ENCODE measurements at places on chromosomes 12 and 14. TPM values are rescaled to one million over a fixed set of nuclear protein-coding genes. Genes with fewer than 3 reads are reported as not detected.

Gene MRPS35
- total RNA-seq = 67.3 TPM

Gene TMEM179
- not detected for total RNA-seq

Gene KERA
- total RNA-seq = not detected

Gene TROAP
- 32.8 TPM for total RNA-seq

Gene PRR4
- total RNA-seq = 0.34 TPM

Gene MYO1H
- not detected for total RNA-seq

Gene RFX4
- not detected for total RNA-seq

Gene IL26
- total RNA-seq = not detected

DNA sequence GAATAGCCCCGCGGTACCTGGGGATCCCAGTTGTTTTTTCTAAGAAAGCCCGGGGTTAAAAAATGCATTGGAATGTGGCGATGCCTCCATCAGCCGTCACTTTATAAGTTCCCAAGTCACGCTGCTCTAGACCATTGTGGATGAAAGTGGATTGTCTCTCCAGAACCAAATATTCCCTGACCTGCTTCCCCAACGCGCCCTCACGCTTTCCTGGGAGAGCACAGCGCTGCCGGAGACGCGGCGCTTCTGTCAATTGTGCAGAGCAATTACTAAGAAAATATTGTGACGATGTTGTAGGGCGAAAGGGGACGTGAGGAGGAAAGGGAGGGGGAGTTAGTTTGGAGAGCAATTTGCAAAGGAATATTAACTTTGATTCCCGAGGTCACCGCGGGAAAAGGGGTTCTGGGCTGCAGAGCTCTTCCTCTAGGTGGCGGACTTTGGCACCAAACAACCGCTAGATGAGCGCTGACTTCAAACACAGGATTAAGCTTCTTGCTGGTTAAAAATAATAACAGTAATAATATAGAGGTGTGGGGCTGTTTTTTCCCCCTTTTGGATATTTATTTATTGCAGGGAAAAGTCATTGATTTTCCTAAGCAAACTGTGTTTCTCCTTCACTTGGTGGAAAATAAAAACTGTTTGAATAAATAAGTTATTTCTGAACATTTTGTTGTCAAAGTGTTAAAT, 9.6 kb upstream of the FOXG1 start:
- peak; percentile 43 for DNase-seq

GRCh38 chr14:96235426-96235825, 20.6 kb upstream of the BDKRB1 start:
- no peak for DNase-seq

DNA sequence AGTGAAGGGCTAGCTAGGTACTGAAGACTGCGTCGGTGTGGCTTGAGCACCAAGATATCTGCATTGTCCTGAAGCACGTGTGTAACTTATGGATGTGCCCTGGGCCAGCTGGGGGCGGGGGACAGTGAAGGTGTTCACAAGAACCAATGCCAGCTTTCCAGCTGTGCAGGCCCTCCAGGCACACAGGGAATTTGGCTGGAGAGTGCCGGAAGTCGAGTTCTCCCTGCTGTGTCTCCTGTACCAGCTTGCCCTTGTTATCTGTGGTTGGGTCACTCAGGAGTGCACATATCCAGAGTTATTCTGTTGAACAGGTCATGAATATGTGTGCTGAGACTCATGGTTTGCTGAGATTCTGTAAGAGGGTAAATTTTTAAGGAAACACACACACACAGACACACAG, 75.9 kb upstream of the CRY1 start:
- DNase-seq = no peak

GRCh38 chr12:903055-903454, 46.4 kb downstream of the RAD52 start:
- DNase-seq = no peak

- peak; percentile 76 for DNase-seq
Observed at GRCh38 chr12:54360717-54361456, 3.4 kb downstream of the GPR84 start.

GRCh38 chr12:67742461-67742860, 93.9 kb downstream of the DYRK2 start:
- DNase-seq = no peak

DNA sequence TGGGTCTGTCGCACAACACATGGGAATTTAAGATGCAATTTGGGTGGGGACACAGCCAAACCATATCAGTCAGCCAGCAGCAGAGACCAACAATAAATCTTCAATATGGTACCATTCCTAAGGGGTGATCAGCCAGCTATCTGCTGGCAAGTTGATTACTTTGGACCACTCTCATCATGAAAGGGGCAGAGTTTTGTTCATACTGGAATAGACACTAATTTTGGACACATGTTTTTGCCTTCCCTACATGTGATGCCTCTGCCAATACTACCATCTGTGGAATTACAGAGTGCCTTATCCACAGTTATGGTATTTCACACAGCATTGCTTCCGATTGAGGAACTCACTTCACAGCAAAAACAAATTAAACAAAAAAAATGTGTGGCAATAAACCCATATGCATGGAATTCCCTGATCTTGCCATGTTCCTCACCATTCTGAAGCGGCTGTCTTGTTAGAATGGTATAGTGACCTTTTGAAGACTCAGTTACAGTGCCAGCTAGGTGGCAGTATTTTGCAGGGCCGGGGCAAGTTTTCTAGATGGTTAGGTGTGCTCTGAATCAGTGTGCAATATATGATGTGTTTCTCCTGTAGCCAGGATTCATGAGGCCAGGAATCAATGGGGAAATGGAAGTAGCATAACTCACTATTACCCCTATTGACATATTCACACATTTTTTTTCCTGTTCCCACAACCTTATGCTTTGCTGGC, 179.0 kb upstream of the IGF1 start:
- DNase-seq = no peak

DNA sequence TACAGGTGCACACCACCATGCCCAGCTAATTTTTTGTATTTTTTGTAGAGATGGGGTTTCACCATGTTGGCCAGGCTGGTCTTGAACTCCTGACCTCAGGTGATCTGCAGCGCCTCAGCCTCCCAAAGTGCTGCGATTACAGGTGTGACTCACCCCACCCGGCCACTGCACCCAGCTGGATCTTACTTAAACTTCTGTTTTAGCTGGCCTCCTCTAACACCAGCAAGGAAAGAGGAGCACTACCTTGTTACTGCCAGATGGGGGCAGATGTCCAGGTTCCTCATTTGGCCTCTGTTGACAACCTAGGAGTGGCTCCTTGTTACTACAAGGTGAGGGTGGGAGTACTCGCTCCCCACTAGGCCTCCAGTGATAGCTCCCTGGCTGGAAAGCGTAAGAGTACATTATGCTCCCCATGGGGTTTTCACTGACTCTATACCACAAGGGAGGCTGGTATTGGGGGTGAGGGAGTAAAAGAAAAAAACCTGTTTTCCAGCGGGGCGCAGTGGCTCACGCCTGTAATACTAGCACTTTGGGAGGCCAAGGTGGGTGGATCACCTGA, 13.2 kb upstream of the ARF6 start:
- peak; percentile 67 for DNase-seq

DNA sequence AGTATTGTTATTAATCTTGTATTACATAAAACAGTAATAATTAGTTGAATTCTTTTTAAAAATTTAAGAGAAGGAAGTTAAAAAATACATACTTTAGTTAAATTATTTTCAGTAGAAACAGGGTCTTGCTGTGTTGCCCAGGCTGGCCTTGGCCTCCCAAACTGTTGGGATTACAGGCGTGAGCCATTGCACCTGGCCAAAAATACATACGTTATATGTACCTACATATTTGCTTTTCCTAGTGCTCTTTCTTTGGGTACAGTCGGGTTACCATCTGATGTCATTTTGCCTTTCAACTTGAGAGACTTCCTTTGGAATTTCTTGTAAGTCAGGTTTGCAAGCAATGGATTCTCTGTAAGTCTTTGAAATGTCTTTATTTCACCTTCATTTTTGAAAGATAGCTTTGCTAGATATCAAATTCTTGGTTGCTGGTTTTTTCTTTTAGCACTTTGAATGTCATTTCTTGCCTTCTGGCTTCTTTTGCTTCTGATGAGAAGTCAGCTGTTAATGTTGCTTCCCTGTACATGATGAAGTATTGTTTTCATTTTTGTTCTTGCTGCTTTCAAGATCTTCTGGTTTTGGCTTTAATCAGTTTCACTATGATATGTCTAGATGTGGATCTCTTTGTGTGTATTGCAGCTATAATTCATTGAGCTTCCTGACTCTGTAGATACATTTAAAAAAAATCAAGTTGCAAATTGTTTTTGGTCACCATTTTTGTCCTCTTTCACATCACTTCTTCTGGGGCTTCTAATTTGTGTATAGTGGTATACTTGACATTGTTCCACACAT, 84.4 kb downstream of the SPATS2 start:
- DNase-seq = no peak

DNA sequence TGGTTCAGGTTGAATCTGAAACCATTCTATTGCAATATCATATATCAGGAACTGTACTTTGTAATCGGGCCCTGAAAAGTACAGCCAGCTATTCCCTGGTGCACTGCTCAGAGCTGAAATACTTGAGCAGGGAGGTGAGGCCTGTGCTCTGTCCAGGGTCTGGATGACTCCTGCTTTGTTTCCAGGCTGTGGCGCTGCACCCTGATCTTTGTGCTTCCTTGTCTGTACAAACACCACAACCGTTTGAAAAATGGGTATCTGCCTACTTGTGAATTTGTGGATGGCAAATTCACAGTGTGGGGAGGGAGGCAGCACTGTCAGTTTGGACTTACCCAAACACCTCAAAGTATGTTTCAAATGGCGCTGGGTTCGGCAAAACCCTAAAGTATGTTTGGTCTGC, 155.4 kb upstream of the FAR2 start:
- no peak for DNase-seq

DNA sequence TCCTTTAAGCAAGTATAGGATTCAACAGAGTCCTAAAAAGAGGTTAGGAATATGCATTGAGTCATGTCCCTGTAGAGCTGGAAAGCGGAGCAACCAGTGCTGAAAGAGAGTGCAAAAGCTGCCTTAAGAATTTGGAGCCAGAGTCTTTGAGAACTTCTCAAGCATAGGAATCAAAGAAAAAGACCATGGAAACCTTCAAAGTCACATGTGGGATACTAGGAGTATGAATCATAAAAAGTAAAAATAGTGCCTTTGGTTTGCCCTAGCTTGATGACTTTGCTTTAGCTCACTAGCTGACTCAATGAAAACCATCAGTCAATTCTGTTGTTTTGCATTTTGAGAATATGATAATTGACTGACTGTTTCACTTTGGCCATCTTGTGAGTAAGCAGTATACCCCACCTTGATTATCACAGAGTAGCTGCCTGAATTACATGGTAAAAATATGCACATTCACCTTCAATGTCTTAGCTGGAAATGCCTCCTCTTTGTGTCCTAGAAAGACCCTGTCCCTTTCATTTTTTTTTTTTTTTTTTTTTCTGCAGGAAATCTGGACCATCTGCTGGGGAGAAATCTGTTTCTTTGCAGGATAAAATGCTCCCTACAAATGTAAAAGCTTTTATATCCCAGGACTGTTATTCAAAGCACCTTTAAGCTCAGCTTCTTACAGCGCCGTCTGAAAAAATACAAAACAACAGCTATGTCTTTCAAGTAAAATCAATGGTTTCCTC, 248.6 kb upstream of the KRR1 start:
- DNase-seq = peak; percentile 92

DNA sequence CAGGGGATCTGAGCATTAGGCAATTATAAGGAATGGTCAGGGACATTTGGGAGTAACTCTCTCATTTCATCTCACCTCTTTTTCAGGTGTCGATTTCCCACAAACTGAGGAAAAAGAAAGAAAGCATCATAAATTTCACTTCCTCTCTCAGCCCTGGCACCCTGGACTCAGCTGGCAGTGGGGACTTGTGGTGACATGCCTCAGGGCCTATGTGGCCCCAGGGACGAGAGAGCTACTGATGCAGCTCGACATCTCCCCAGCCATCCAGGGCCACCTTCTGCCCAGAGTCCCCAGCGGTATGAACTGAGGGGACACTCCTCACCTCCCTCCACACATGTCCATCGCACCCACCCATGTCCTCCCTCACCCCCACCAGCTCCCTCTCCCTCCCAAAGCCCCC, 11.7 kb downstream of the TNFRSF1A start:
- no peak for DNase-seq

DNA sequence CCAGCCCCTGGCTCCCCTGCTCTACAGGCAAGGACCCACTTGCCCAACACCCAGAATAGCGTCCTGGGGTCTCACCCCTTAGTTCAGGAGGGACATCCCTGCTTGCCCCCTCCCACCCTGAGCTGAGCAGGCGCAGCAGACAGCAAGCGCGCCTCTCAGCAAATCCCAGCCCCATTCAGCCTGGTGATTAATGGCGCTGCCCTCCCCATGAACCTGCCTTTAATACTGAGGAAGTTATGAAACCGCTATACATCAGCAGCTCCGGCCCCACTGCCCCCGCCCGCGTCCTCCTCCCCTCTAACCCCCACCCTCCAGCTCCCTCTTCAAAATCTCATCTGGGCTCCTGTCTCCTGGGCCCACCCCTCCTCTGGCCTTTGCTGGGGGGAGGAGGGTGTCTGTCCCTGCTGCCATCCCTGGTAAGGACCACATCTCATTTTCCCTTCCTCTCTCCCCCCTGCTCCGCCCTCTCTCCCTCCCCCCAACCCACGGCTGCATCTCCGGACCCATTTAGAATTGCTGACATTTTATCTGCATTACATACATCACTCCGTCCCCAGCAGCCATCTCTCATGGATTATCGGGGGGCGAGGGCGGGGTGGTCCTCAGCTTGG, 7.1 kb upstream of the SMUG1 start:
- peak; percentile 45 for DNase-seq

DNA sequence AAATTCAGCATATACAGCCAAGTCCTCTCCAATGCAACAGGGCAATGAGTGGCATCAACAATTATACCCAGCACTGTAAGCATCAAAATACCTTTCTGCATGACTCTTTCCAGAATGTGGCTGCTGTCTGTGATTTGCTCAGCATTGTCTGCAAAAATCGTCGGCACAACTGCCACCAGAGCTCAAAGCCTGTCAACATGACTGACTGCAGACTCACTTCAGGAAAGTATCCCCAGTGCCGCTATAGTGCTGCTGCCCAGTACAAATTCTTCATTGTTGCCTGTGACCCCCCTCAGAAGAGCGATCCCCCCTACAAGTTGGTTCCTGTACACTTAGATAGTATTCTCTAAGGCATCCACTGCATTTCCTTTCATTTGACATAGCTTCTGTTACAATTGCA, 735 bp downstream of the RNASE6 start:
- DNase-seq = peak; percentile 1

DNA sequence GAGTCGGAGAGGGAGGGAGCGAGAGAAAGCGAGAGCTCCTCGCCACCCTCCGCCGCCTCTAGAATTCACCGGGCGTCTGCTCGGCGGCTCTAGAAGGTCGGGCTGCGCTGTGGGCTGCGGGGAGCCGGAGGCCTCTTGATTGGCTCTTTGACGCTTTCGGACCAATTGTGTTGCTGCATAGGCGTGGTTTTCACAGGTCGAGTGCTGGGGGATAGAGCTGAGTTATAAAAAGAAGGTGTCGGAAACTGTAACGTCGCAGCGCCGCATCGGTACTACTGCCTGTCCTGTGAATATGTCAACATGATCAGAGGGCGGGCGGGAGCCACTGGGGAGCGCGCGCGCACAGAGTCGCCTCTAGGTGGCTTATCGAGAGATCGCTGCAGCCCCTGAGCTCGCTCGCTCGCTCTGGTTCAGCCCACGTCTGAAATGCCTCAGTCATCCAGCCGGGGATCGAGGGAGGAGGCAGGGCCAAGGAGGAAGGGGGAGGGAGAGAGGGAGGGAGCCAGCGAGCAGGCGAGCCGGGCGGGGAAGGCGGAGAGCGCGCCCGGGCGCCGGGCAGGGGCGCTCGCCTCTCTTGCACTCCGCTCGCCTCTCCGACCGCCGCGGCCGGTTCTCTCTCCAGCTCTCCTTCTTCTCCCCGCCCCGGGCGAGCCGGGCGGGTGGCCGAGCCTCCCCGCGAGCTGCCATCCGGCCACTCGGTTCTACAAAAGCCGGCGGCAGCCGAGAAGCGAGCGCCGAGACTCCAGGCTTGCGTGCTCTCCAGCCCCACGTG, at the start of gene TBX3:
TSS of gene TBX3 (minus strand) at position 78 of the 772 bp plus-strand sequence. CDS start 975 bp downstream, outside the sequence.
- peak; percentile 99 for DNase-seq

- no peak for DNase-seq
Observed at GRCh38 chr12:18939051-18939450, 190.5 kb upstream of the PLEKHA5 start.
